Fibroblast of skin of left biceps (primary cell): ENCODE measurements at places on chromosomes 13 and 19.

DNA sequence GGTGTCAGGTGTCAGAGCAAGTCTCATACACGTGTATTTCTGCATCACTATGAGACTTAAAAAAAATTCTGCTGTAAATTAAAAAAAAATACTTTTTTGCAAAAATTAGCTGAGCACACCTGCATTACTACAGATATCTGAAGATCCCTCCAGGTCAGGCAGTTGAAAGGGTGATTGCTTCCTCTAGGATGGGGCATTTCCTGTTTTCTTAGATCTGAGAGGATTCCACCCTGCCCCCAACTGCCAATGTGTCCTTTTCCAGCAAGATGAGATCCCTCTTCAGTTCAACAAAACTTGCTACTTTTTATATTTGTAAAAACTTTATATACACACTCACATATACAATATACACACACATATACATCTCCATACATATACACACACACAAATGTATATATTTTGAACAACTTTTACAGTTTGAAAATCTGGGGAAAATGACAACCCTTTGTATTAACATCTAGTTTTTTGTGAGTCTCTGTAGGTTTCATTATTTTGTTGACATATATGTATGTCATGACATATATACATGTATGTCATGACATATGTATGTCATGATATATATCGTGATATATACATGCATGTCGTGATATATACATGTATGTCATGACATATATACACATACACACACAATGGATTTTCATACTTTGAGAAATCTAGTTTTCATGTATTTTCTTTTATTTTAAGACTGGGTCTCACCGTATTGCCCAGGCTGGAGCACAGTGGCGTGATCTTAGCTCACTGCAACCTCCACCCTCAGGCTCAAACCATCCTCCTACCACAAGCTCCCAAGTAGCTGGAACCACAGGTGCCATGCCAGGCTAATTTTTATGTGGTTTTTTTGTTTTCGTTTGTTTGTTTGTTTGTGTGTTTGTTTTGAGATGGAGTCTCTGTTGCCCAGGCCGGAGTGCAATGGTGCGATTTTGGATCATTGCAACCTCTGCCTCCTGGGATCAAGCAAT, 17.8 kb downstream of the ZNF813 start:
- DNase-seq = no peak

- no peak for DNase-seq
These were observed 65.4 kb downstream of the GNG7 start for GRCh38 chr19:2636897-2637683.

DNA sequence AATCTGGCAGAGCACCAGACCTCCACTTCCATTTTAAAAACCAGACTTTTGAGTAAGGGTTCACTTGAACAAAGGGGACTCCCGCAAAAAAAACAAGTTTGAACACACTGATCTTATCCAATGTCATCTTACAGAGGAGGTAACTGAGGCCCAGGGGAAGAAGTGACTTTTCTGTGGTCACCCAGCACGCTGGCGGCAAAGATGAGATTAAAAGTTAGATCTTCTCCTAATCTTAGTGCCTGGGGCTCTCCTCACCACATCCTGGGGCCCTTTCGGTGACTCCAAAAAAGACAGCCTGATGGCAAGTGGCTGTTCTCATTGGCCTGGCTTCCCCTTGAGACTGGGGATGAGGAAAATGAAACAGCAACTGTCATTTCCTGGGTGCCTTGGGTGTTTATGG, 101.8 kb upstream of the ZNF98 start:
- DNase-seq = no peak

- DNase-seq = peak; percentile 58
These were observed 72.5 kb downstream of the RAP2A start for GRCh38 chr13:97506511-97506910.

- no peak for DNase-seq
These were observed 393.6 kb downstream of the LMO7 start for GRCh38 chr13:76029706-76030105.

GRCh38 chr19:2249880-2250765, 1.0 kb downstream of the AMH start:
- DNase-seq = no peak

- no peak for DNase-seq
These were observed 59.3 kb downstream of the TNFSF13B start for GRCh38 chr13:108328848-108329247.

DNA sequence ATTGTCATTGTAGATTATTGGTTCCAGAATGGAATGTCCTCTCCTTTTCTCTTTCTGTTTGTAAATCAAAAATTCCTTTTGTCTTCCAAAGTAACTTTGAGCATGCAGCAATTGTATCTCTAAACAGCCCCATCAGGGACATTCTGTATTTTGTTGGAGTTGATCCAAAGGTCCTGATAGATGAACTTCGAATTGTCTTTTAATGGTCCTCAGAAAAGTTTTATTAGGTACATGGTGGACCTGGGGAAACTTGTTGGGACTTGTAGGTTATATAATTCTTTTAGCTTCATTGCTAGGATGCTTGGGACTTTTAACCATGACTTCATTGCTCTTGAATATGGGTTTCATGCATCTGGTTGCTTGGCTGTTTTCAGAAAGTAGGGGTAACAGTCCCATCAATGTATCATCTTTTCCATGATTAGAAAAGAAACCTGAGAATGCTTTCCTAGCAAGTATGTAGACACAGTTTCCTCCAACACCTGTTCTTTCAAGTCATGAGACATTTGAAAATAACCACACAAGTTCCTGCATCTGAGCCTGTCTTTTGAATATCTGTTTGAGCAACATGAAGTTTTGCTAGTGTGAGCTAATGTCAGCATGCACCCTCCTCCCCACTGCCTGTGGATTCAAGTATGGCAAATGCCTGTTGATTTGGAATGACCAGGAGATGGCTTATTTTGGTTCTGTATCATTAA, 413.1 kb downstream of the KCNRG start:
- no peak for DNase-seq

GRCh38 chr19:42410371-42410770, 16.8 kb downstream of the LIPE start:
- no peak for DNase-seq

DNA sequence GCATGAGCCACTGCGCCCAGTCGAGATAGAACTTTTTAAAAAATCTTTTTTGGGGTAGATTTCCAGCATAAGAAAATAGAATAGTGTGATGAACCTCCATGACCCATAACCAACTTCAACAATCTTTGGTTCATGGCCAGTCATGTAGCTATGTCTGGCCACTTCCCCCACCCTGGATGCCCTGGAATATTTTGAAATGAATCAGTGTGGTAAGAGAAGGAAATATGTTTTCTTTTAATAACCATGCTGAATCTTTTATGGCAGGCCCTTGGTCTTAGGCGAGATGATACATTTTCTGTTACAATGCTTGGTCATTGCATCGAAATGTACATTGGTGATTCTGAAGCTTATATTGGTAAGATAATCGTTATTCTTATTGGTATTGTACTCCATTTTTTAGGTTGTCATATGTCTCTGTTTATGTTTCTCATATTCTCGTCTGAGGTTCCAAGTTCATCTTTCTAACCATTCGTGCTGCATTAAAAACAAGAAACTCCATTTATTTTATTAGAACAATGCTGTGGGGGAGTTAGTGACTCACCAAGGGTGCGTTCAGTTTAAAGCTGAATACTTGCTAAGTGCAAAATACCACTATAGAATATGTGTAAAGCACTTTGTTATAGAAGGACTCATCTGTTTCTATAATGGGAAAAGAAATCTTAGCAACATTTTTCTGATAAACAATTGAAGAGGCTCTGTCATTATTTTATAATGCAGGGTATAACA, 16.4 kb upstream of the UPF3A start:
- peak; percentile 61 for DNase-seq

GRCh38 chr19:17626456-17627015, 61.6 kb downstream of the UNC13A start:
- DNase-seq = no peak

- DNase-seq = no peak
These were observed 149.1 kb upstream of the SPACA7 start for GRCh38 chr13:112227031-112227430.

GRCh38 chr13:73061473-73061872, 2.7 kb downstream of the KLF5 start:
- DNase-seq = no peak

- no peak for DNase-seq
These were observed 5.4 kb upstream of the TRIM28 start for GRCh38 chr19:58538257-58539168.

- DNase-seq = no peak
These were observed 4.0 kb upstream of the FLT3LG start for GRCh38 chr19:49469828-49470614.

DNA sequence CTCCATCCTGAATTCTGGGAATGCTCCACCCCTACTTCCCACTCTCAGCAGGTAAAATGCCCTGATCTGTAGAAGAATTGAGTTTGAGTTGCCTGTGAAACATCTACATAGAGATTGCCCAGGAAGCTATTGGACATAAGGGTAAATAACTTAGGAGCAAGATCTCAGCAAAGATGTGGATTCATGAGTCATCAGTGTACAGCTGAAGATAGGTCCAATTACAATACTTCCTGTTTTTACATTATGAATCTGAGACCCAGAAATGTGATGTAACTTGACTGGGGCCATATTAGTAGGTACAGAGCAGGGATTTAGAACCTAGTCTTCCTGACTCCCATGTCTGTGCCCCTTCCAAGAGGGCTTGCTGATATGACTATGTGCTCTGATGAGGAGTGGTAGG, 79.4 kb upstream of the FNDC3A start:
- DNase-seq = no peak

- DNase-seq = no peak
These were observed 783 bp downstream of the RHPN2 start for GRCh38 chr19:33063753-33064457.

DNA sequence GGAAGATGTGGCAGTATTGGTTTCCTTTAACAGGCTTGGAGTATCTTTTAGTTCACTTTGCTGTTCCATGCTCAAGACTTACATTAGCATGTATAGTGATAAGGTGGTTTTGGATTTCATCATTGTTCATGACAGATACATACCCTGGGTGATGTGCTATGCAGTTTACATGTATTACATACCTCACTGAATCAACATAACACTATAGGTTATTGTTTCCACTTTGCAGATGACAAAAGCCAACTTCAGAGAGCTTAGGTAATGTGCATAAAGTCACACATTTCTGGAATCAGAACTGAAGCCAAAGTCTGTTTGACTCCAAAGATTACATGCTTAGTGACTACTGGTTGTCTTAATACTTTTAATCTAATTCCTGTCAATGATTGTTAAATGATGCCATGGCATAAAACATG, 7.1 kb downstream of the COMMD6 start:
- DNase-seq = no peak

- peak; percentile 83 for DNase-seq
These were observed 28.4 kb downstream of the PSG1 start for GRCh38 chr19:42850981-42851717.

GRCh38 chr19:3670796-3671679, 29.2 kb downstream of the PIP5K1C start:
- DNase-seq = no peak

DNA sequence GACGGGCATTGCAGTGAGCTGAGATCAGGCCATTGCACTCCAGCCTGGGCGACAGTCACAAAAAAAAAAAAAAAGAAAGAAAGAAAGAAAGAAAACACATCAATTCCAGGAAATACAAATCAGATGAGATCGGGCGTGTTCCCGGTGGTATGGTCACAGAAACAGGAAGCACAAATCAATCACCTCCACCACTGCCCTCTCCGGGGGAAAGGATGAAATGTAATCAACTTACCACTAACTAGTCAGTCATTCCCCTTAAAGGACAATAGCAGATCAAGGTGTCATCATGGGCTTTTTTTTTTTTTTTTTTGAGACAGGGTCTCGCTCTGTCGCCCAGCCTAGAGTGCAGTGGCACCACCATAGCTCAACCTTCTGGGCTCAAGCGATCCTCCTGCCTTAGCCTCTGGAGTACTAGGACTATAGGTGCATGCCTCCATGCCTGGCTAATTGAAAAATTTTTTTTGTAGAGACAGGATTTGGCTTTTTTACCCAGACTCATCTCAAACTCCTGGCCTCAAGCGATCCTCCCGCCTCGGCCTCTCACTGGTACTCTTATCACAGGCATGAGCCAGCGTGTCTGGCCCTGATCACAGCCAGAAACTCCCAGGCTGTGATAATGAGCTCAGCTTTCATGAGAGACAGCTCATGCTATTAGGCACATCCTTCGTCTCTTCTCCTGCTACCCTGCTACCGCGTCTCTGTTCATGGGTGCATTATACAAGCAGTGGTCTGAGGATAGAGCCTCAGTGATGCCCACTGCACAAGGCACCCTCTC, 6.8 kb upstream of the DPRX start:
- DNase-seq = no peak

DNA sequence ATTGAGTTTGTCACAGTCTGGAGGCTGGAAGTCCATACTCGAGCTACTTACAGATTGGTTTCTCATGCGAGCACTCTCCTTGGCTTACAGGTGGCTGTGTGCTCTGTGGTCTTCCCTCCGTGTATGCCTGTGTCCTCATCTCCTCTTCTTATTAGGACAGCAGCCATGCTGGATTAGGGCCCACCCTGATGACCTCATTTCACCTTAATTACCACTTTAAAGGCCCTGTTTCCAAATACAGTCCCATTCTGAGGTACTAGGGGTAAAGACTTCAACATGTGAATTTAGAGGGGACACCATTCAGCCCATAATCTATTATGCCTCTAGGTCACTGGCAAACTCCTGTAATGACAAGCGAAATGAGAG, 40.6 kb downstream of the SHISA2 start:
- no peak for DNase-seq

- DNase-seq = no peak
These were observed 3.0 kb upstream of the EEF1AKMT1 start for GRCh38 chr13:20776751-20777150.

DNA sequence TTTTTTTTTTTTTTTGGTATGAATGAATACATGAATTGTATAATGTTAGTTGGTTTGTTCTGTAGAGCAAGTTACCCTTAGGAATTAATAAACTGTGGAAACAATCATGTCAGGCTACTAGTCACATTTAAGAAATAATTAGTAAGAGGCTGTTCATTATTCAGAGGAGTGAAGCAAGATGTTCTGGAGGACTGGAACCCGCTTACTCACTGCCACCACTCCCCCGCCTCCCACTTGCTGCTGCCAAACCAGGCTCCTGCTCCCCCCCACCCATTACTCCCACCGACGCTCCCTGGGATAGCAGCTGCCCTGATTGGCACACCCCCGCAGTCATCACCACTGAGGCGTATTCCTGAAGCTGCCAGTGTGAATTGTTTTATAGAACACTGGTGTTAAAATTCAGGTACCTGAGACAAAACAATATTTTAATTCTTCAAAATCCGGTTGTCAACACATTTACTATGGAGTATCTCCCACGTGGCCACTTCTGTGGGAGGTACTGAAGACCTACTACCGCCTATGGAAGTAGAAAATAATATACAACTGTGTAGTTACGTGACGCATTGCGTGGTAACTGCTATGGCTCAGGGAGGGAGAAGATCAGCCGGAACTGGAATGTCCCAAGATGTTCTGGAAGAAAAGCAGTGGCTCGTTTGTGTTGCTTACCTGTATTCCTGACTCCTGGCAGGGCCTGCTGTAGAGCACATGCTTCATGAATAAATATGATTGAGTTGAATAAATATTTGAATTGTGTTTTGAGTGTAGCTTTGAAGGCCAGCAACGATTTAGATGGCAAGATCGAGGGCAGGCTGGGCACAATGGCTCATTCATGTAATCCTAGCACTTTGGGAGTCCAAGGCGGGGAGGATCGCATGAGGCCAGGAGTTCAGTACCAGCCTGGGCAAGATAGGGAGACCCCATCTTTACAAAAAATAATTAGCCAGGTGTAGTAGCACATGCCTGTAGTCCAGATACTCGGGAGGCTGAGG, 1.7 kb downstream of the DPY19L3 start:
- no peak for DNase-seq
